Stimulated activated CD8-positive, alpha-beta memory T cell treated with anti-CD3 and anti-CD28 coated beads, Interleukin-15, amount 100 ng/mL, for 24 hours (primary cell): ENCODE measurements at places on chromosomes 6 and 20.

- DNase-seq, result no peak
These were observed 116.2 kb upstream of the STMND1 start for GRCh38 chr6:16985513-16986284.

DNA sequence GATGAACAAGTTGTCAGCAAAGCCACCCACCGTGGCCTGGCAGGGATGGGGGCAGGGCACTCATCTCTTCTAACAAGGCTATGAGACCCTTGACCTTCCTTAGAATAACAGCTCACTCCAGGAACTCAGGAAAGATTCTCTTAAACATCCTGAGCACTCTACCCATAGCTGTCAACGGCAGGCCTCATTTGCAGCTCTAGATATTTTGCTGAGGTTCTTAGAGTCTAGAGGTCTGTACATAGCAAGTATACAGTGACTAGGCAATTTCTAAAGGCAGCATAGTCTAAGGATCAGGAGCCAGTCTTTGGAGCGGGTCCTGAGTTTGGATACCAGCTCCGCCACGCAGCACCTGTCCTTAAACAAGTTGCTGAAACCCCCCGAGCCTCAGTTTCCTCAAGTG, 11.7 kb downstream of the TRERF1 start:
- no peak for DNase-seq

DNA sequence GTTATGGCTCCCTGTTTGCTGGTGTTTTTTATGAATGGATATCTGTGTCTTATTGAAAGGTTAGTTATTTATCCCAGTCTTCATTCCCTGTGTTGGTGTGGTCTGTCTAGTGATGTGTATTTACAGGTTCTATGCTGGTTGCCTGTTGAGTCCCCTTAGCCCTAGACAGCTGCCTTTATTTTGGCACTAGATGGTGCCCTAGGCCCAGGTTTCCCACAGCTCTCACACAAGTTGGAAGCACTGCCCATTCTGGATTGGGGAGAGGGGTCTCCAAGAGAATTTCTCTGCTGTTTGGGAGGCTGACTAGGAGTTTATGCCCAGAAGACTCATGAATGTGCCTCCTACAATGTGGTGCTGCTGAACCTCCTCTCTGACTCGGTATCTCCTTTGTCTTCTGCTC, 12.4 kb downstream of the GRM1 start:
- no peak for DNase-seq

GRCh38 chr6:97586344-97586743, 303.3 kb upstream of the MMS22L start:
- no peak for DNase-seq

- no peak for DNase-seq
These were observed 53.1 kb upstream of the VSX1 start for GRCh38 chr20:25135031-25135430.

DNA sequence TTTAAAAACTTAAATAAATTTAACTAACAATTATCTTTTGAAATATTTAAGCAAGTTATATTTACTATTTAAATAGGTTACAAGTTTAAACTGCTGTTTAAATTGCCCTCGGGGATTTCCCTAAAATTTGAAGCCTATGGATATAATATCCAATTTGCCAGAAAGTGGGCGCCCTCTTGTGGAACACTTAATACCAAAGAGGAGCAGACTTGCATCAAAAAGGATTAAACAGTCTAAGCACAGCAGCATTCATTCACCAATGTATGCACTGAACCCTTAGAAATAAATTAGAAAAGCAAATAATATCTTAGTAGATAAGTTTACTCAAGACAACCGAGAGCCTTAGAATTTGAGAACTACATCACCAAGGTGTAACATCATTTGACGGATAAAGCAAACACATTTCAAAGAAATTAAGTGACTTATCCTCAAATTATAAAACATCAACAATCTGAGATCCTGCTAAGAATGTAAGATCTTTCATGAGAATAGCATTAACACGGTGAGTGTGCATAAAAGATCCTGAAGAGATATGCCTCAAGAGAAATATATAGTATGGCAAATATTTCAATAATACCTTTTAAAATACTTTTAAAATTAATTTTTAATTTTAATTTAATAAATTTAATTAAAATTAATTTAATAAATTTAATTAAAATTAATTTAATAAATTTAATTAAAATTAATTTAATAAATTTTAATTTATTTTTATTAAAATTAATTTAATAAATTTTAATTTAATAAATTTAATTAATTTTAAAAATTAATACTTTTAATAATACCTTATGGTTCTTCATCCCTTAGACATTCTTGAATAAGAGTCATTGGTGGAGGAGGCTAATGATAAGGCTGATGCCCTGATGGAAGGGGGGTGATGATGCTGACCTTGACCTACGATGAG, 11.5 kb upstream of the MEP1A start:
- no peak for DNase-seq

DNA sequence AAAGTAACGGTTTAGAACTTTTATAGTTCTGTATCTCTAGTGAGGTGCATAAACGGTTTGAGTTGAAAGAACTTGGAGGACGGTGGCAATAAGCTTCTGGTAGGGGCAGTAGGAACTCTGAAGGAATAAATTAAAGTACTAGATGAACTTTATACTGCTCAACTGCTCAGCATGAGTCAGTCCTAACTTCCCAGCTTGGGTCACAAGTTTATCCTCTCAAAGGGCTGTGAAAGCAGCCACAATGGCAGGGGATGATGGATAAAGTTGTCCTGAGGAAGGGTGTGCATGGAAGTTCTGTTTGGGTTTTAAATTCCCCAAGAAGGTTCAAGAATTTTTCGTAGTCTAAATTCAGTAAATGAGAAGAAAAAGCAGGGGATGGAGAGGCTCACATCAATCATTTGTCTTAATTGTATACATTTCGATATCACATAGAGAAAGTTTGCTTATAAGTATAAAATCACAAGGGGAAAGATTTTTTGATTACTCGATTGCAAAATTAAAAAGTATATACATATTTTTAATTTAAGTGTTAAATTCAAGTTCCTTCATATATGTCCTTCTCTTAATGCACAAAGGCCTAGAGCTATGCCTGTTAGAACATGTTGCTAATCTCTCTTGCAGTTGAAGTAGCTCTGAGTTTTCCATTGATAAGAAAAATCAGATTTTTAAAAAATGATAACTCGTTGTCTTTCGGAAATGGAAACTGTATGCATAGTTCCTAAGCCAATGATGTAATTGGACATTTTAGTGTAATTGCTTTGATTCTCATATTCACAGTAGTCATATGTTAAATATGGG, 55.3 kb upstream of the JAG1 start:
- no peak for DNase-seq

GRCh38 chr6:41451039-41451438, 95.1 kb upstream of the FOXP4 start:
- no peak for DNase-seq

DNA sequence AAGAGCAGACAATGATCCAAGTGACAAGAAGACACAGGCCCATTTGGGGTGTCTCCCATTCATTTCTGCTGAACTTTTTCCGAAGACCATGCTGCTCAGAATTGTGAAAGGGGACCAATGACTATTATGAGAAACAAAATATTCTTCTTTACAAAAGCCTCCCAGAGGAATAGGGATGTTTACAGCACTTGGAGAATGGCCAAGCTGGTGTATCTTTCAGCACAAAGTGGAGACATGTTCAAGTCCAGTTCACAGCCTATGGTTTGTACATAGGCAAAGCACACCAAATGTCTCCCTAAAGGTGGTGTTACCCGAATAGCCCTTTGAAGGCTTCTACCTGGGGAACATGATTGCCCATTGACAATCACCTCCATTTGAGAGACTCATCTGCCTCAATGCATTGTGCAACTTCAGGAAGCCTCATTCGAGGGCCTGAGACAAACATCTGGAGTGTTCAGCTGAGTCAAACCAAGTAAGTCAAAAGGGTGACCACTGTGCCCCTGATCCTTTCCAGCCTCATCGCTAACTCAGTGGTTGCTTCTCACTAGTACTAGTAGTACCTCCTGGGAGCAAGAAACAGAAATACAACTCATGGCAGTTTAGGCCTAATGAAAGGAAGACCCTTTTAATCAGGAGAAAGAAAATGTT, 451.0 kb upstream of the MARCKS start:
- DNase-seq, result no peak

DNA sequence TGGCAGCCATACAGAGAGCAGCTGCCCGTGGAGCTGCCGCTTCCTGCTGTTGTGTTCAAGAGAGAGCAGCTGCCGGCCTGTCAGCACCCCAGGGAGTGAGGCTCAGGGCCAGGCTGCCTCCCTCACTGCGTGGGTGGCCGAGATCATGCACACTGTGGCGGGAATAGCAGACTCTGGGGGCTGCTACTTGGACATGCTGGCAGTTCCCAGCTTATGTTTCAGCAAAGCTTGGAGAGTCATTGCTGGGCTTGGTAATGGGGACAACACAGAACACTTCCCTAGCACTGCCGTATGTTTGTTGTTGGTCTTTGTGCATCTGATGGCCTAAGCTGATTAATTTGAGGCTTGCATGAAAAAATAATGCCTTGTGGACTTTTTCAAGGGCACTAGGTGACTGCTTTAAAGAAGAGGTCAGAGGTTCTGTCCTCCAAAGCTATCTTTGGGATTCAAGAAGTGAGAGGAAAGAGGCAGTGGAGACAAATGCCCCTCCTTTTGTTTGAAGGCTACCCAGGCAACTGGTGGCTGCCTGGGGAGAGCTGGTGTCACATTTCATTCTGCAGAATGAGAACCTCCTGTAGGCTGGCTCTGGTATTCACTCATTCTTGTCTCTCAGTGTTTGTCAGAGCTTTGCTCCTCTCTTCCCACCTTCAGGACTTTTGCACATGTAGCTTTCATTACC, 18.8 kb downstream of the MRAP2 start:
- DNase-seq, result no peak

DNA sequence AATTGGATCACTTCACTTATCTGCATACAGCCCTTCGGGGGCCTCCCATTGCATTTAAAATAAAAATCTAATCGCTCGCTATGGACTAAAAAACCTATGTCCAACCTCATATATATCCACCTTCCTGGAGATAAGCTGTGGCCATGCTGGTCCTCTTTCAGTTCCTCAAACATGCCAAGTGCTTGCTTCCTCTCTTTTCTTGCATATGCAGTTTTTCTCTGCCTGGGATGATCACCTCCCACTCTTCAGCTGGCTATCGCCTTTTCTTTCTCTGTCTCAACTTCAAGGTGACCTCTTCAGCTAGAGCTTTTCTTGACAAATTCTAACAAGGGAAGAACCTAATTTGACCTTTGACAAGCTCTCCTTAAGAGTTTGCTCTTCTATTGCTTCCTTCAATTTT, 5.6 kb upstream of the TFB1M start:
- no peak for DNase-seq

DNA sequence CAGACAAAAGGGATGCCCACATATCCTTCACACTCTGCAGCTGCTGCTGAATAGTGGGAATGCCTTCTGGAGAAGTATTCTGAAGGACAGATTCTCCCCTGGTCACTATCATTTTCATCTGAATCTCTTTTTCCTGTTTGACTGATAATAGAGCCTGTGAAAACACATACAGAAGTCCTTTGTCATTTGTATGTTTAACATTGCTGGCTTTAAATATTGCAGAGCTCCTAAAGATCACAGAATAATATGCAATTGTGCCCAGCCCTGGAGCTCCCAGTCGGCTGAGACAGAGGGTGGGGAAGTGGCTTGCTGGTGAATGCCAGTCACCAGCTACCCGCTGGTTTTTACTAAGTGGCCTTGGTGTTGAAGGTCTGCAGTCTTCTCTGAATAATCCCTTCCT, 272.3 kb downstream of the SYNE1 start:
- no peak for DNase-seq

DNA sequence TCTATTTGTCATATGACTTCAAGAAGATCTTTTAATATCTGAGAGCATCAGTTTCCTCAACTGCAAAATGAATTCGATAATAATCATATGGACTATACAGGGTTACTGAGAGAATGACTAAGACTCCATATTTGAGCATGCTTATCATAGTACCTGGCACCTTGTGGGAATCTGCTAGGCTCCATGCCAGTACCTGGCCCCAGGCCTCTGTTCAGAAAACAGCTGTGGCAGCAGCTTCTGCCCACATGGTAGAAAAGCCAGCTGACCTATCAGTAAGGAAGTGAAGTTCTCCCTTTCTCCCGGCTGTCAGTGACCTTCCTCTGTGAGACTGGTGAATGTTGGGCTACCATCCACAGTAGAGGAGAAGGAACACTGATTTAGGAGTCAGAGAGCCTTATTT, 574.9 kb upstream of the CHD6 start:
- no peak for DNase-seq

- DNase-seq, result no peak
These were observed 747 bp upstream of the TXNDC5 start for GRCh38 chr6:7911345-7911725.

DNA sequence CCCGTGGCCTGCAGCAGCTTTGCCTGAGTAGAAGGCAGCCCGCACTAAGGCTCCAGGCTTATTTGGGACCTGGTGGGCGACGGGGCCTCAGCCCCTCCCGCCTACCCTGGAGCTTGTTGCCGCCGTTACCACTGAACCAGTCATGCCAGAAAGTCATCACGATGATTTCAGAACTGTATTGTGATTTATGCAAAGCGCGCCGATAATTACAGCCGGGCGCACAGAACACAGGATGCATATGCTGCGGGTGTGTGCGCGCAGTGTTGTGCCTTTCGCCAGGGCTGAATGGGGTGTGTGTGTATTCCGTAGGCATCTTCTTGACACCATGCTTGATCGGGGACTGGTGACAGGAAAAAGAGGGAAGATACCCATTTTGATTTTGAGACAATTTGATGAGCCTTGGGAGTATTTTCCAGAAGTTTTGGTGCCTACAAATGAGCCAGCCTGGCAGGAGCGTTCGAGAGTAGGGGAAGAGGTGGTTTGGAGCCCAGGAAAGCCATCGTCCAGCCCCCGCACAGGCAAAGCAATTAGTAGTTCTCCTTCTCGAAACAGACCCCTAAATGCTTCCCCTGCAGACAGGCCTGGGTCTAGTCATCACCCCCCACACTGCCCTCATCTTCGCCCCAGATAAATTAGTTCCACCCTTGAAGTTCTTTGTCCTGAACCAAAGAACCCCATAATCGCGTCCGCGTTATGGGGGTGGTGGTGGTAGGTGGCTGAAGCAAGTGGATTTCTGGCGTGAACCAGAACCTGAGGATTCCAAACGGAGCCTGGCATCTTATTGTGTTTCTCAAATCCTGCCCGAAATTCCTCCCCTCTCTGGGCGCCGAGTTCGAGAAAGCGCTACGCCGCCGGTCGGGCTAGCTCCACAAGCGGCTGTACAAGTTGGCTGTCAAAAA, 1.9 kb upstream of the NR2E1 start:
- no peak for DNase-seq

GRCh38 chr6:144723431-144723830, 438.3 kb downstream of the UTRN start:
- DNase-seq, result no peak

- DNase-seq, result no peak
These were observed 3.4 kb downstream of the TCFL5 start for GRCh38 chr20:62858058-62858830.

- DNase-seq, result no peak
These were observed 54.7 kb downstream of the NDUFAF5 start for GRCh38 chr20:13839421-13840092.

- DNase-seq, result no peak
These were observed 474.7 kb upstream of the ADGRB3 start for GRCh38 chr6:68160348-68160747.

- no peak for DNase-seq
These were observed 8.4 kb upstream of the CST9 start for GRCh38 chr20:23614163-23614562.

GRCh38 chr20:23129891-23130621, 43.9 kb upstream of the CD93 start:
- no peak for DNase-seq
